DMS 273 treated with DMSO at 0.1 percent for 48 hours (cell line): ENCODE measurements at places on chromosomes 2 and 18.

GRCh38 chr18:59684777-59685176 is 12.4 kb downstream of the CCBE1 start:
- DNase-seq, result no peak

GRCh38 chr2:28565720-28566295 is 69.9 kb downstream of the PLB1 start:
- no peak for DNase-seq

DNA sequence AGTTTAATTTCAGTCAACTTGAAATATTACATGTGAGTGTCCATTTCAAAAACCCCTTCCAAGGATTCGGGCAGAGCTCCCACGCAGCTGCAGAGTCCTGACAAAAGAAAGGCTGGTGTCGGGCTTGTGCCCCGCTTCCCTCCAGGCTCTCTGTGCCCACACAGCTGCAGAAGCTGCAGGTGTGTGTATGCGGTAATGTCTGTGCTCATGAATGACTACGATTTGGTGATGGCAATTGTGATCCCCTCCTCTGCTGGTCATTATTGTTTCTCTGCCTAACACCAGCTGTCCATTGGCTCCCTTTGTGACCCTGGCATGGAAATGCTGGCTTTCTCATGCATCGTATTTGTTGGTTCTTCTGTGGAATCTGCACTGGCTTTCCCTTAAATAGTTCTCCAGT is 224.8 kb downstream of the NUP35 start:
- DNase-seq, result no peak

DNA sequence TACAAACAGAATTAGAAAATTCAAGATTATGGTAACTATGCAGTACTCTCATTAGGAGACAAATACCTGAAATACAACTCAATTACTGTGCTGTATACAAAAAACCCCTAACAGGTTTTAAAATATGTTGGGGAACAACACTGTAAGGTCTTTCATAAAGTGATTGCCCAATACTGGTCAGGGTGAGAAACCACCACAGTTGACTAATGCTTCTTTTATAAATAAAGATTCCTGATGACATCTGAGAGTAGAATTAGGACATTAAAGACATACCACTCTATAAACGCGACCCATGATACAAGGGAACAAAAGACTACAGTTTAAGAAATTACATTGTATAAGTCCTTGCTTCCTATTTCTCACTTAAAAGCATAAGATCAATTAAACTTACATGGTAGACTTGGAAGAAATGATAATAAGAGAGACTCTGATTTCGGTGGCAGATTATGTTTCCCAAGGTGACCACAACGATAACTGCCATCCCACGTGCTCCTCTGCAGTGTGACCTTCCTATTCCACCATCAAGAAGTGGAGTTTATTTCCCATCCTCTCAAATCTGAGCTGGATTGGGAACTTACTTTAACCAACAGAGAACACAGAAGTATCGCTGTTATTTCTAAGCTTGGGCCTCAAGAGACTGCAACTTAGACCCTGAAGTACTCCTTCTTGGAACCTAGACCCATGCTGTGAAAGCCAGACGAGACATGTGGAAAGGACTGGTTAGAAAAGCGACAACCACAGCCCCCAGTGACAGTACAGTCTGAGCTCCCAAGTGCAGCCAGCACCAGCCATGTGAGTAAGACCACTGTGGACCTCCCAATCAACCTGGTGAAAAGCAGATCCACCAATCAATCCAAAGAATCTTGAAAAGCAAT is 52.3 kb downstream of the ZNF521 start:
- no peak for DNase-seq

GRCh38 chr2:211930331-211930730 is 608.3 kb downstream of the ERBB4 start:
- no peak for DNase-seq

DNA sequence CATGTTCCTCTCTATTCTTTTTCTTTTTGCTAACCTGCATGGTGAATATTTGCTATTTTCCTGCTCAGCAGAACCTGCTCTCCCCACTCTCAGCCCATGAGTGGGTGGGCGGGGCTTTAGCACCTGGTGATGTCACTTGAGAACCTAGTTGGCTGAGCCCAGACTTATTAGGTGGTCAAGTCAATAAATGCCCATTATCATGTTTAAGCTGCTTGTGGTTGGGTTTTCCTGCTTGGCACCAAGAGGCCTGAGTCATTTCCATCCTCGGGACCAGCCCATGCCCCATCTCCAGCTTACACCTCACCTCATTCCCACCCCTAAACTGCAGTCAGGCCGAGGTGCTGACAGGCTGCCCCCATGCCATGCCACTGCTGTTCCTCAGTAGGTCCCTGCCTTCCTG is 226.6 kb downstream of the ANKRD30B start:
- DNase-seq, result no peak

GRCh38 chr2:75403991-75404428 is 156.7 kb downstream of the EVA1A start:
- DNase-seq, result peak; percentile 4

- DNase-seq, result peak; percentile 25
These were observed 770.7 kb upstream of the SLC8A1 start for GRCh38 chr2:41222593-41222992.

DNA sequence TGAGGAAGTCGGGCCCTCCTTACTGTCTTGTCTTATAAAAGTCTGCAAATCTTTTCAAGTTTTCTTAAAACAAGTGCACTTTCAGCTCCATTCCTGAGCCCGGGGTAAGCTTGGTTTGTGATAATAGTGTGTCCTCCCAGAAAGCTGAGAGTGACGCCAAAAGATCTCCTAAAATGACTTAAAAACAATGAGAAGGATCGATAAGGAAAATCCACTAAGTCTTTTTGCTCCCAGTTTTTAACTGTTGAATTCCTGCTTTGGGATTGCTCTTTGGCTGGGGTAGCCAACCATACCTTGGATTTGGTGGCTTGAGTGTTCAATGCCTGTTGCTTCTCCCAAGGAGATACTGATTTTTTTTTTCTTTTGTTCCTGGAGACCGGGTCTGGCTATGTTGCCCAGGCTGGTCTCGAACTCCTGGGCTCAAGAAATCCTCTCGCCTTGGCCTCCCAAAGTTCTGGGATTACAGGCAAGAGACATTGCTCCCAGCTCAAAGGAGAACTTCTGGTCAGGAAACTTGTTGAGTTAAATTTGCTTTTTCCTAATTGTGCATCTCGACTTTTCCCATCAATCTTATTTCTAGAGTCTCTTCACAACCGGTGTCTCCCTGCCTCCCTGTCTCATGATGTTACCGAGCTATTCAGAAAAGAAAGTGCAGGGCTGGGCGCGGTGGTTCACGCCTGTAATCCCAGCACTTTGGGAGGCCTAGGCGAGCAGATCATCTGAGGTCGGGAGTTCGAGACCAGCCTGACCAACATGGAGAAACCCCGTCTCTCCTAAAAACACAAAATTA is 3.0 kb downstream of the TGIF1 start:
- no peak for DNase-seq

DNA sequence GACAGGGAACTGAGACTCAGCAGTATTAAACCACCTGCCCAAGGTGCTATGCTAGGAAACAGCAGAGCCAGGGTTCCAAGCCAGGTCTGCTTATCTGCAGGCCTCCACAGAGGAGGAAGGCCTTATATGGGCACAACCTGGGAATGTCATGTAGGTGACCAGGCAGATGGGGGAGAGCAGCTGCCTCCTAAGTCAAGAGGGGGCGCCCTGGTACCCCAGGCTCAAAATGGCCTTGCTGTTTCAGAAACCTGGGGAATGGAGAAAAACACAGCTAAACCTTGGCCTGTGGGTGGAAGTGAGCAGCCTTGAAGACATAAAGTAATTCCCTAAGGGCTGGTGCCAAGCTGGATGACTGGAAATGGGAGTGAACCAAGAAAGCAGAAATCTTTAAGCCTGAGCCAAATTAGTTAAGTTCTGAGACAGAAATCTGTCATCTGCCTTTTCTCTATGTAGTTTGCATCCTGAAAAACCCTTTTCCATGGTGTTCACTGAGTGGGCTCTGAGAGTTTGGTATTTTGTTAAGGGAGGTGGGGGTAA is 79.1 kb downstream of the MAPK4 start:
- DNase-seq, result no peak

DNA sequence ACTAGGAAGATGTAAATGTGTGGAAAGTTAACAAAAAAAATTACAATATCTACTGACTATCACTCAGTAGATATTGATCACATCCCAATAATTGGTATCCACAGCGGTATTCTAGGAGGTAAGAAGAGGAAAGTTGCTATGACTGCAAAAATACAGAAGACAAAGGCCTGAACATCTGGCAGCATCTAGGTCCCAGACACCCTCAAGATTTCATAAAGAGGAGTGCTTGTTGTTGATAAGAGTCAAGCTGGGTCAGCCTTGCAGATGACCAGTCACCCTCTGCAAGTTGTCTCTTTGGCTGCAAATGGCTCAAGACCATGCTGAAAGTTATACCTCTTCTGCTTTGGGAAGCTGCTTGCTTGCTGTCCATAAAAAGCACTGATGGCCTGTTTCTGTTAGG is 228.4 kb upstream of the FBXO11 start:
- no peak for DNase-seq

DNA sequence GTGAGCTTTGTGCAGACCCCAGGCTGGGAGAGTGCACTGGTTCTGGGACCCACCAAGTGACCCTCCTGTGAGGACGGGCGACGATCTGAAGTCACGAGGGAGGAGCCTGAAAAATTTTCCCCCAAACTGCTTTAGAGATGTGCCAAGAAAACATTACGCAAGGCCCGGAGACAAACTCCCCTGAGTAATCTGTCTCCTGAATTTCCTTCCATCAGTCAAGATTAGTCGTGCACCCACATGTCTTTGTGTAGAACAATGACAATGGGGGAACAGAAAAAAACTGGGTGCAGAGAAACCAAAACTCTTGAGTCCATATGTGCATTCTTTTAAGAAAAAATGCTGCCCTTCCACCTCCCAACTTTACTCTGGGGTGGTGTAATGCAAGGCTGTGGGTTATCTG is 12.6 kb upstream of the NCK2 start:
- DNase-seq, result no peak

DNA sequence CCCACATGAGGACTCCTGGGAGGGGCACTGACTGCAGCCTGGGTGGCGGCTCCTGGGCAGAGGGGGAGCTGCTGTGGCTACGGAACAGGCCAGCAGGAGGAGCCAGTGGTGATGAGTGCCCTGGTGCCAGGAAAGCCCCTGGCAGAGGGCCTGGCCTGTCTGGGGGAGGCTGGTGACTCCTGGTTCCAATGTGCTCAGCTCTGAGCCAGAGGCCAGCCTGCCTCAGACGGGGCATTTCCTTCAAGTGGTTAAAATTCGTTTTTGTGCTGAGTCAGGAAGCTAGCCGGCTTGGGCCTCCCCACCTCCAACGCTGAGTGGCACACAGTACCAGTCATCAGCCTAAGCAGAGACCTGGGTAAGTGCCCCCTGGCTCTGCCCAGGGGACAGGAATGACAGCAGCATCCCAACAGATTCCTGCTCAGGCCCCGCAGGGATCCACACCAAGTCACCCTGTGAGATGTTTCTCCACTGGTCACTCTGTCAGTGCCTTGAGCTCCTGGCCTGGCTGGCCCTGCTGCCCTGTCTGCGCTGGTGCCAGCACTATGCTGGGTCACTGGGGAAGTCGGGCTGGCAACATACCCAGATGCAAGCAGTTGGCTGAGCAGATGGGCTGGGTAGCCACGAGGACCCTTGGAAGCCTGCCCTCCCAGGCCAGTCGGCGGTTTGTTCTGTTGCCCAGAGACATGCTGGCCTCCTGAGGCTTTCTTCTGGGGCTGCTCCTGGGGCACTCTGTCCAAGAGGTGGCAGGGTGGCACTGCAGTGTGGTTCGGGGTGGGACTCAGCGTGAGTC is 7.1 kb upstream of the KLF11 start:
- DNase-seq, result peak; percentile 91

GRCh38 chr18:34600158-34600557 is 109.9 kb upstream of the DTNA start:
- DNase-seq, result no peak

DNA sequence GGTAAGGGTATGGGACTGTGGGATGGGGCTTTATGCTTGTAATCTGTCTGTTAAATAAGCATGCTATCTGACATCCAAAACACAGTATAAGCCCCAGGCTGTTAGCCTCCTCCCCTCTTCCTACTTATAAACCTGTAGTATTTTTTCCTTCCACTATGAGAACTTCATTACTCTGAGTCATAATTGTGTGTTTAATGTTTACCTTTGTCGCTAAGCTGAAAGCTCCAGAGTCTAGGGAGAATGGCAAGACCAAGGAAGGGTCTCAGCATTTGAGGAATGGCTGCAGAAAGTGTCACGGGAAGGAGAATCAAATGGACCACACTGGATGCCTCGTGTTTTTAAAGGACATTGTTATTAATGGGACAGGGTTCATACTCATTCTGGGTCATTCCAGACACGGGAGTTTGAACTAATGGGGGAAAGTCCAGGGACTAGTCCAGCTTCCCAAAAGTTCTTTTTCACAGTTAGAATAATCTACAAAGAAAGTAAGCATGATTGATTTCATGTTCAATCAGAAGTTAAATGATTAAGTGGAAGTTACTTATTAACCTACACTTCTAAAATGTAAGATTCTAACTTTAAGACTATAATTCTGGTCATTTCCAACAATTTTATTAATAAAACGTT is 292.2 kb downstream of the AFF3 start:
- DNase-seq, result no peak

- no peak for DNase-seq
These were observed 856.1 kb upstream of the ID2 start for GRCh38 chr2:7825591-7826312.

GRCh38 chr2:94982675-94983074 is 42.8 kb upstream of the MAL start:
- DNase-seq, result no peak

GRCh38 chr2:136065384-136065783 is 52.6 kb downstream of the CXCR4 start:
- DNase-seq, result no peak

DNA sequence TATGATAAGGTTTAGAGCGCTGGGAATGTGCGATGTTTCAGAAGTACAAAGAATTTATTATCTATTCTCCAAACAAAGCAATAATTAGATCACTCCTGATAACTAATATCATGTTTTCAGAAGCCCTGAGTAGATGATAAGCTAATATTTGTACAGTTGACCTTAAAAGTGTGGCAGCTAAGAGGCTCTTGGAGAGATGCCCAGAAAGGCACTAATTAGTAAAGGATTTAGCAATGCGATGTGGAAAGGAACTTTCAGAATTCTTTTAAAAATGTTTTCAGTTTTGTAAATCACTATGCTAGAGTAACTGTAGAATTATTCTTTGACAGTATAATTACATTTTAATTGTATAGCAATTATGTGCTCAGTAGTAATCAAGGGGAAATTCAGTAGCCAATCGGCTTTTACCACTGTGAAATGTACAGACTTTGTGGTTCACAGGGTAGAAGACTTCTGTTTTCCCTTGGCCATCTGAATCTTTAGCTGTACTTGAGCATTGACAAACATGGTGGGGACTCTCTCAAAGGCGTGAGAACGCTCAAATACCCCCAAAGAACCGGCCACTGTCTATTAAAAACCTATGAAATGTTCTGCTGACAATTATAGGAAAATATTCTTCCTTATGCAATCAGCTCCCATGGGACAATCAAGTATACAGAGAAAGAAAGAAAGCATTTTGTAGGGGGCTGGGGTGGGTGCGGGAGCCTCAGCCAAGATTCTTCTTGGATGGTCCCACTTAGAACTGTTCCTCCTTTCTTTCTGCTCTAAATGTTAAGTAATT is 262.8 kb upstream of the AGAP1 start:
- peak; percentile 22 for DNase-seq

GRCh38 chr2:180761224-180761623 is 219.2 kb upstream of the UBE2E3 start:
- no peak for DNase-seq

GRCh38 chr2:227643990-227644551 is 22.5 kb upstream of the SCYGR5 start:
- no peak for DNase-seq
